ENCODE measurements at places on chromosomes 7 and 10. TPM values are rescaled to one million over a fixed set of nuclear protein-coding genes. Genes with fewer than 3 reads are reported as not detected.

Gene AOAH
- total RNA-seq = 0.31 TPM

Gene SFMBT2
- 1.4 TPM for total RNA-seq

Gene SPDYE3
- total RNA-seq = not detected

Gene MAGI2
- total RNA-seq = 0.51 TPM

Gene HHEX
- not detected for total RNA-seq

Gene ABCC2
- 0.92 TPM for total RNA-seq

Gene CH25H
- not detected for total RNA-seq

Gene SUN3
- total RNA-seq = not detected

Gene C1GALT1
- 28.3 TPM for total RNA-seq

Gene HOXA7
- total RNA-seq = 13.3 TPM

Gene SKIDA1
- 0.32 TPM for total RNA-seq

Gene SORBS1
- 0.74 TPM for total RNA-seq

Gene DNAJC30
- total RNA-seq = 4.1 TPM

Gene BRI3
- 60.4 TPM for total RNA-seq

Gene RBP4
- not detected for total RNA-seq

Gene AS3MT
- total RNA-seq = 6.4 TPM

Gene EVX1
- not detected for total RNA-seq

Gene NUTM2E
- 0.20 TPM for total RNA-seq

Gene TRIM4
- 19.5 TPM for total RNA-seq

Gene PRSS37
- total RNA-seq = not detected

Gene ARMS2
- total RNA-seq = not detected

Gene CLRN3
- not detected for total RNA-seq

Data from foreskin keratinocyte (primary cell).